Activated CD4-positive, alpha-beta T cell treated with anti-CD3 and anti-CD28 coated beads, Interleukin-2, amount 10 ng/mL, durations not matched to agents 7 days and 5 days (primary cell): ENCODE measurements at places on chromosomes 7 and 10. TPM values are rescaled to one million over a fixed set of nuclear protein-coding genes. Genes with fewer than 3 reads are reported as not detected.

The ANKRD7 gene
- total RNA-seq: not detected

GRCh38 chr7:137681657-137682562 is 164.9 kb downstream of the DGKI start:
- DNase-seq: no peak

GRCh38 chr7:134452419-134452838 is 6.5 kb downstream of the AKR1B1 start:
- DNase-seq: no peak

DNA sequence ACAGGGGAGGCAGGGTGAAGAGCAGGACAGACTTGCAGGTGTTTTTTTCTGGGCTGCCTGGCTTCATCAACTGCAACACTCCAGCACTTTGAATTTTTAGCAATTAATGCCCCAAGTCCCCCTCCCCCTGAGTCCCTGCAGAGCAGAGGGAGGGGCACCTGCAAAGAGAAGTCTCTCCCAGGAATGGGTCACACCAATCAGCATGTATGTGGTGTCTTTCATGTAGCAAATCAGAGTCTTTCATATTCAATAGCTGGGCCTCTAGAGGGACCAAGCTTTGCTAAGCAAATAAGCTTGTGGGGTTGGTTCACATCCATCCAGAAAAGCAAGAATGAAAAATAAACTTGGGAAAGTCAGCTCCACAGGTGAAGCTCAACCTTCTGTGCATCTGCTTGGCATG is 90.7 kb downstream of the PARP12 start:
- DNase-seq: no peak

GRCh38 chr10:95791425-95791979 is 35.5 kb downstream of the ENTPD1 start:
- DNase-seq: no peak

DNA sequence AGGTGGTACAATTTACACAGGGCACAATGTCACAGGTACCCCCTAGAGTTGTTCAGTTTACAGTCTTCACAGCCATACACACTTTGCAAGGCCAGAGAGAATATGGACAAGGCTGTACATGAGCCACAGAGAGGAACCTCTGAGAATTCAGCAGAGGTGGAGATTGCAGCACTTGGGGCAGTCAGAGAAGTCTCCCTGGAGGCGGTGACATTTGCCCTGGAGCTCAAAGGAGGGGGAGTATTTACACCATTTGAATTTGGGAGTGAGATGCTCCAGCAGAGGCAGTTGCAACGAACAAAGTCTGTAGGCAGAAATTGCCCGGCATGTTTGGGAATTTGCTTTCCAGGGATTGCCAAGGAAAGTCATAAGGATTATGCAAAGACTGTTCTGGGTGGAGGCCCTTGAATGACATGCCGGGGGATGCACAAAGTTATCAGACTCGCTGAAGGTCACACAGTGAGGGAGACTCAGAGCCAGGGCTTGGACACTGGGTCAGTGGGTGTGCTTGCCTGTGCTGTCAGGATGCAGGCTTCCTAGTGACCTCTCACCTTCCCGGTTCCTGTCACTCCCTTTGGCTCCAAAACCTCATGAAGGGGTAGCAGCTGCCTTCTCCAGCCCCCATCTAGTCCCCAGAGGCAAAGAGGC is 160.7 kb upstream of the PCBD1 start:
- DNase-seq: no peak

GRCh38 chr7:17946591-17946990 is 6.3 kb upstream of the SNX13 start:
- DNase-seq: no peak

DNA sequence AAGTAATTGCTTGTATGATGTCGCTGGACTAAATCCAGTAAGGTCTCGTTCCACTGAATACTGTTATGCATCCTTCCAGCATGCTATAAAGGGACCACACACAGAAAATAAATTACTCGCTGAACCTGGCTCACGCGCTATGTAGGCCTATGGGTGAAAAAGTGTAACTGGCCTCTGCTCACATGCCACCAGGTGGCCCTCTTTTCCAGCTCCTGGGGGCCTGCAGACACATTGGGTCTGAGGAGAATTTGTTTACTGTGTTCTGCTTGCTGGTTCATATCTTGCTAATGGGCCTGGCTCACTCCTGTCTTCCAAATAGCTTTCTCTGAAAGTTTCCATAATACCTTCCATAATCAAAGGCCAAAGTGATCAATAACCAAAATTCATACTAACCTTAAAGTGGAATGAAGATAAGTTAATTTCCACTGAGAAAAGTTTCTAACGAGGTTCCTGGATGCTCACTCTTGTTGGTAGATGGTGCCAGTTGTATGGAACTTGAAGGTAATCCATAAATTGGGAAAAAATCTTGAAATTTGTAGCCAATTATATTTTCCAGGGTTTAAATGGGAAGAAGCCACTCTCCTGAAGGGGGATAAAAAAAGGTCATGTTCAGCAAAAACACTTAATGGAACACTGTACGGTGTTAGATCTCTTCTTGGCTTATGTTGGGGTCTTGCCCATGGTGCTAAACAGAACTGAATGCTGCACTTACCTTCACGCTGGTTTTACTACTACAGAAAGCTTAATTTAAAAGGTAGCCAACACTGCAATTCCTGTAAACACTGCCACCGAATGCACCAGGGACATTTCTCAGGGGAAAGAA is 27.0 kb upstream of the ZPBP start:
- DNase-seq: peak; percentile 55

DNA sequence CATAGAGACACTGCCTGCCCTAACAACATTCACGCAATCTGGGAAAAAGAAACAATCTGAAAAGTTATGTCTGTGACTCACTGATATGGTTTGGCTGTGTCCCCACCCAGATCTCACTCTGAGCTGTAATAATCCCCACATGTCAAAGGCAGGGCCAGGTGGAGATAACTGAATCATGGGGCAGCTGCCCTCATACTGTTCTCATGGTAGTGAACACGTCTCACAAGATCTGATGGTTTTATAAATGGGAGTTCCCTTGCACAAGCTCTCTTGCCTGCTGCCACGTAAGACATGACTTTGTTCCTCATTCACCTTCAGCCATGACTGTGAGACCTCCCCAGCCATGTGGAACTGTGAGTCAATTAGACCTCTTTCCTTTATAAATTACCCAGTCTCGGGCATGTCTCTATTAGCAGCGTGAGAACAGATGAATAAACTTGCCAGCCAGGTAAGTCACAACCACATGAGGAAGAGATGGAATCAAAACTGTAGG is 341.5 kb upstream of the AOAH start:
- DNase-seq: no peak

- no peak for DNase-seq
These were observed 20.2 kb downstream of the TAS2R16 start for GRCh38 chr7:122975341-122975740.

DNA sequence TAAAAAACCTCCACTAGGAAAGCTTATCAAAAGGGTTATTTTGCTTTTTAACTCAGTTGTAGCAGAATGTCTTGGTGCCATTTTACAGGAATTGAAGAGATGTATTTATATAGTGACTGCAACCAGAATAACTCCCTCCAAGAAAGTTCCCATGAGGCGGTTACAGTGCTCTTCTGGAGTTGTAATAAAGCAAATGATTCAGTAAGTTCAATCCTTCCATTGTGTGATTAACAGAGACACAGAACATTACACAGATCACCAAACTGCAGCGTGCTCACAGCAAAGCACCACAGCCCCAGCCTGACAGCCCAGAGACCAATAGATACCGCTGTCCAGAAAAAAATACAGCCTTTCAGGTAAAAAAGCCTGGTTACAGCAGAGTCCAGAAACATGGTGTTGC is 21.9 kb upstream of the CABCOCO1 start:
- DNase-seq: no peak

GRCh38 chr10:121098211-121098610 is 247.0 kb downstream of the WDR11 start:
- DNase-seq: no peak

- DNase-seq: no peak
These were observed 129.6 kb downstream of the CNOT4 start for GRCh38 chr7:135380351-135380750.

The RADIL gene
- total RNA-seq: 0.37 TPM

GRCh38 chr10:127991543-127992255 is 84.8 kb downstream of the PTPRE start:
- no peak for DNase-seq

DNA sequence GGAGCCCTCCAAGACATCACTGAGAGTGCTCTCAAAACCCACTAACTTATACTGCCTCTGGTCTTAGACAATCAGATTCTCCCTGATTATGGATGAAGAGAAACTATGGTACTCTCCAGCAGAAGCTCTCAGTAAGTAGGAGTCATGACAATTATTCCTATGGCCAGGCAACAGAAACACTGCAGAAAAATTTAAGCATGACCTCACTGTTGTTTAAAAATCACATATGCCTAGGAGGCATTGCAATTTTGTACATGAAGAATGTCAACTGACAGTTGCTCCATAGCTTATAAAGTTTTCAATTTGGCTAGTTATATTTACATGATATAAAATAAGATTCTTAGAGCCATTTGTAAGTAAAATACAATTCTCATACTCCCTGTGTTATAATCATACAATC is 105.9 kb upstream of the LSM8 start:
- no peak for DNase-seq

DNA sequence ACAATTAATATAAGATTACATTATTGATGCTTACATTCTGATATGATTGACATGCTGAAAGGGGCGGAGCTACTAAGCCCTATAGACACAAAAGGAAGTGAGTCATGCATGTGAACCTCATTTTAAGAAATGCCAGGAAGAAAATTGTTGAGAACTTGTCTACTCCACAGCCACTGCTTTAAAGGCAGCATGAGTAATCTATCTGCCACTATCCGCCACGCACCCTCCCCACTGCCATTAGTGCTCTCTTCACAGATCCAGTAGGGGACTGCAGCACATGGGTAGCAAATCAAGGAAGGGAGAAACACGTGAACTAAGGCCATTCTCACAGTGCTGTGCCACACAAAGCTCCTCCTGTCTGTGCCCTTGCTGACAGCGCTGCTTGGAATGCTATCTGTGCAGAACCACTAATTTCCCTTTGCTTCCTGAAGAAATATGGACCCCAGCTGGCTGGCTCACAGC is 524.8 kb downstream of the GRM8 start:
- DNase-seq: no peak

The VIPR2 gene
- not detected for total RNA-seq

DNA sequence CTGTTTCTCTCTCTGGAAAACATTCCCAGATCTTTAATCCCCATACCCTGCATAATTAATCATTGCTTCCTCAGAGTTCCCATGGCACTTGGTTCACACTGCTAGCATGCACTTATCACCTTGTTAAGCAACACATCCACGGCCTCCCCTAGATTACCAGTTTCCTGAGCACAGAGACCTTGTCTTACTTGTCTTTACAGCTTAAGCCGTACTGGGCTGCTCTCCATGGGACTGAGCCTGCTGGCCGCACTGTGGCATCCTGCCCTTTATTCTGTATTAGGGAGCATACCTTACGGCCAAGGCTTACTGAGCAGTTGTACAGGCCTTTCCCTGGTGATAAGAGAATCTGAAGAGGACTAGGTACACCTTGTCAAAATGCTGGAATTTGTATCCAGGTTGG is 190.2 kb downstream of the REEP3 start:
- no peak for DNase-seq

- no peak for DNase-seq
These were observed 50.3 kb upstream of the ATP6V0A4 start for GRCh38 chr7:138848056-138848980.

The OGDH gene
- 121 TPM for total RNA-seq

The DEPP1 gene
- total RNA-seq: 0.33 TPM

GRCh38 chr7:95723583-95724180 is 48.7 kb upstream of the DYNC1I1 start:
- DNase-seq: no peak

The PDE6C gene
- total RNA-seq: not detected

GRCh38 chr7:138875794-138876193 is 77.8 kb upstream of the ATP6V0A4 start:
- DNase-seq: peak; percentile 82

The ASB10 gene
- not detected for total RNA-seq

- DNase-seq: no peak
These were observed 18.7 kb upstream of the ITGA8 start for GRCh38 chr10:15738270-15738925.

The PNLIPRP3 gene
- not detected for total RNA-seq

GRCh38 chr10:13717936-13718772 is 131.4 kb downstream of the PRPF18 start:
- DNase-seq: peak; percentile 50

The GJD4 gene
- not detected for total RNA-seq

GRCh38 chr7:128405471-128406313 is 4.1 kb downstream of the IMPDH1 start:
- DNase-seq: peak; percentile 51

DNA sequence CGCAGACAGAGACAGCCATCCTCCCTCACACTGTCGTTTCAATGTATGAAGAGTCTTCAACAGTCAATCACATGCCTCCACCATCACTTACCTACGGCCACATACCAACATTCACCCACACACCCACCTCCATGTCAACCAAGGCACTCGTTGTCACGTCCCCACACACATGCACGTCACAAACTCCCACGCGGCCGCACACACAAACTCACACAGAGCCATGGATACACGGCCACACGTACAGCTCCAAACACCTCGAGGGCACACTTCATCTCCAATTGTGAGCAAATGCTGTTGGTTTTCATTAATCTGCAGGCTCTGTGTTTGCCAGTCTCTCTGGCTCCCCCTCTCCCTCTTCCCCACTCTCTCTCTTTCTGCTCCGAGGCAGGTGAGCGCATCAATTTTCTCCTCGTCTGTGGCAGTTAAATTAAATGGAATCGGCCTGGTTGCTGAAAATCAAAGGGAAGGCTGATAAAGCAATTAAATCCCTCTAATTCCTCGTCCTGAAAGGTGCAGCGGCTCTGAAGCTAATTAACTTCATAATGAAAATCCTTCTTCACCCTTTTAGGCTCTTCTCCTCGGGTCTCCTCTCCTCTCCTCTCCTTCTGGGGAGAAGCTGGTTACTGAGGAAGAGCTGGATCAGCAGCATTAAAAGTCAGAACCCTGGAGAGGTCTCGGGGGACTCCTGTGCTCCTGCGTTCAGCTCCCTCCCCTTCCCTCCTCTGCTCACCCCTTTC is 53.8 kb upstream of the SLF2 start:
- no peak for DNase-seq

GRCh38 chr7:132757783-132758182 is 181.5 kb upstream of the PLXNA4 start:
- DNase-seq: no peak

The AHR gene
- total RNA-seq: 31.5 TPM
